ENCODE measurements at places on chromosomes 2 and 18.

DNA sequence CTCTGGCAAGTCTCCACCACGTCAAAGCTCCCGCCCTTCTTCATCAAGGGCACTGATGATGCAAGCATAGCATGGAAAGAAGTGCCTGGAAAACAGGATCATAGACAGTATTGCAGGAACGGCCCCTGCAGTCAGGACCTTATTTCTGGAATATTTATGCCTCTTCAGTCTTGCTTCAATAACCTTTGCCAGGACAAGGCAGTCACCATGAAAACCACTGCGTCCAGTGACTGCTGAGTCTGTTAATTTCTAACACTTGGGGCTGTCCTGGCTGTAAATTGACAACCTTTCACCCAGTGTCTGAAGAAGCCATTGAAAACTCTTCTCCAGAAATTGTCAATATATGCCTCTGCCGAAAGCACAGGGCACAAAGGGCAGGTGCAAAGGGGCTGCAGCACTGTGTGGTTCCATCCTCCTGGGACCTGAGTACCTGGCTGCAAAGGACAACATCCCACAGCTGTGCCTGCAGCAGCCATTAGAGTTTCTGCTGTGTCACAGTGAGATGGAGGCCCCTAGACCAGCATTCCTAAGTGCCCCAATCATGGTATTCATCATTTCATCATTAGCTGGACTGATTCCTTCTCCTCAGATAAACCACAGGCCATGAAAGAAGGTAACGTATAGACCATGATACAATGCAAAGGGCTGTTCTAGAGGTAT lies 819.6 kb downstream of the RNF144A start:
- DNase-seq, result no peak

- no peak for DNase-seq
These were observed 96.7 kb downstream of the PMS1 start for GRCh38 chr2:189880832-189881492.

- DNase-seq, result peak; percentile 72
These were observed 54.7 kb downstream of the ASAP2 start for GRCh38 chr2:9261231-9261883.

DNA sequence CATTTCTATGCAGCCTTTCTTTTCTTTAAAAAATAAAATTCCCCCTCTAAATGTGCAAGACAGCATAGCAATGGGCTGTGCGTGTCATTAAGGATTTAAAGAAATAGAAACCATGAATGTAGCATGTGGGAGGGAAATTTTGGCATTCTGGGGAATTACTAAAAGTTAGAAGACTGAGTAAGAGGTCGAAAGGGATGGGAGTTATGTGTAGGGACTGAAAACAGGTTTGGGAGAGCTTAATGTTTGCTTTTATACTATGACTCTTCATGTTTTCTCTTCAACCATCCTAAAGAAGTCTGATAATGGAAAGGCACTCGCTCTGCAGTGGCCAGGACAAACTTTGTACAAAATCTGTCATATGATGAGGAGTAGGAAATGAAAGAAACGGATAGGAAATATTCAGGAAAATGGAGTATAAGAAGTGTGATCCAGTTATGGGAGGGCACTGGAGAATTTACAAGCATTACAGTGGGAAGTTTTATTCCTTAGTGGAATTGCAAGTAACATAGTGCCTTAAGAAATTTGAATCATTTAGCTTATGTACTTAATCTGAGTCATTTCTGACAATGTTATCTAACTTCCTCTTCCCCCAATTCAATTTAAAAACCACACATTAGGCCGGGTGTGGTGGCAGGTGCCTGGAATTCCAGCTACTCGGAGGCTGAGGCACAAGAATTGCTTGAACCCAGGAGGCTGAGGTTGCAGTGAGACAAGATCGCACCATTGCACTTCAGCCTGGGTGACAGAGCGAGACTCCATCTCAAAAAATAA lies 20.6 kb downstream of the TMEM87B start:
- DNase-seq, result no peak

- DNase-seq, result no peak
These were observed 306.7 kb upstream of the CCDC68 start for GRCh38 chr18:55265984-55266383.

DNA sequence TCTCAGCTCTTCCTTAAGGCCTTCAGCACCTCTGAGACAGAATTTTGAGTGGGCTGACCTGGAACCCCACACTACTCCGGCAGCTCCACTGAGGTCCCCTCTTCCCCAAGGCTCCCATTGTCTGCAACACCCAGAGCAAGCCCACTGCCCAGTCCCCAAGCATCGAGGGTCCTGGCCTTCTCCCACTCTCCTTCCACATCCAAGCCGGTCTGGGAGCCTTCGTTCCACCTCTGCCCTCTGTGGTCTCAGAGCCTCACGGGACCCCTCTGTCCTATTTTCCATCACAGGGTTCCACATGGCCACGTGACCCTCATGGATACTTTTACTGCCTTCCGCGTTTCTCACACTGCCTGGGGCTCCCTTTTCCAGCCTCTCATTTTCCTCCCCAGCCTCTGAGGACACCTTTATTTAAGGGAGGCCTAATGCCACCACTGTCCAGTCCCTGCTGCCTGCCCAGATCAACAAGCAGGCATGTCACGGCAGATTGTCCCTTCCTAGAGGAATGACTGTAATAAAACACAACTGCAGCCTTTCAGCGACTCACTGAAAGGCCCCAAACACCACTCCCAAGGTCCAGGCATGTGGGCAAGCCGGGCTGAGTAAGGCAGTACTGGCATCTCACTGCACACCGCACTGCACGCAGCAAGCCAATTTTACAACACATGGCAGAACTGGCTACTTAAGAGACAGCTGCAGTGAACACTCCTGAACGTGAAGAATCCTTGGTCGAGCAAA lies 7.9 kb upstream of the SALL3 start:
- no peak for DNase-seq
